Stimulated activated CD4-positive, alpha-beta T cell treated with anti-CD3 and anti-CD28 coated beads, Interleukin-2, amount 100 ng/mL, for 24 hours (primary cell): ENCODE measurements at places on chromosomes 12 and 14.
A peak's percentile ranks its signal among the peaks of the same experiment; 100 is the strongest.

GRCh38 chr14:24364841-24365240 is 3.1 kb upstream of the NFATC4 start:
- DNase-seq, result no peak

GRCh38 chr14:65927931-65928356 is 515.4 kb downstream of the FUT8 start:
- peak; percentile 79 for DNase-seq

DNA sequence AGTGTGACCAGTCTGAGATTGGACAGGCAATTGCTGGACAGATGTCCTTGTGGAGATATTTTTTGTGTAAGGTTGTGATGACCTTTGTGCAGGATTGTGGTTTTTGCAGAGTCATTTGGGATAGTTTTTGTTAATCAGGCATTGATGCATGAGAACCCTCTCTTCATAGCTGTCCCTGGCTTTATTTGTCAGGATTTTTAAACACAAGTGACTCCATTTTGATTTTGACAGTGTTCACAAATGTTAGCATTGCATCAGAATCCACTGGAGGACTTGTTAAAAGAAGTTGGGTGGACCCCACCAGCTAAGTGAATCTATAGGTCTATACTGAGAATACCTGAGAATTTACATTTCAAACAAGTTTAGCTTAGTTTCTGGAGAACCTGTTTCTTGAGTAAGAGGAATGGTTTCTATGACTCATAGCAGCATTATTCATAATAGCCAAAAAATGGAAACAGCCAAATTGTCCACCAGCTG is 11.8 kb downstream of the FNTB start:
- no peak for DNase-seq

GRCh38 chr14:62673014-62673755 is 372.1 kb downstream of the KCNH5 start:
- no peak for DNase-seq

- no peak for DNase-seq
Observed at GRCh38 chr14:100374270-100374669, 51.1 kb downstream of the SLC25A47 start.

DNA sequence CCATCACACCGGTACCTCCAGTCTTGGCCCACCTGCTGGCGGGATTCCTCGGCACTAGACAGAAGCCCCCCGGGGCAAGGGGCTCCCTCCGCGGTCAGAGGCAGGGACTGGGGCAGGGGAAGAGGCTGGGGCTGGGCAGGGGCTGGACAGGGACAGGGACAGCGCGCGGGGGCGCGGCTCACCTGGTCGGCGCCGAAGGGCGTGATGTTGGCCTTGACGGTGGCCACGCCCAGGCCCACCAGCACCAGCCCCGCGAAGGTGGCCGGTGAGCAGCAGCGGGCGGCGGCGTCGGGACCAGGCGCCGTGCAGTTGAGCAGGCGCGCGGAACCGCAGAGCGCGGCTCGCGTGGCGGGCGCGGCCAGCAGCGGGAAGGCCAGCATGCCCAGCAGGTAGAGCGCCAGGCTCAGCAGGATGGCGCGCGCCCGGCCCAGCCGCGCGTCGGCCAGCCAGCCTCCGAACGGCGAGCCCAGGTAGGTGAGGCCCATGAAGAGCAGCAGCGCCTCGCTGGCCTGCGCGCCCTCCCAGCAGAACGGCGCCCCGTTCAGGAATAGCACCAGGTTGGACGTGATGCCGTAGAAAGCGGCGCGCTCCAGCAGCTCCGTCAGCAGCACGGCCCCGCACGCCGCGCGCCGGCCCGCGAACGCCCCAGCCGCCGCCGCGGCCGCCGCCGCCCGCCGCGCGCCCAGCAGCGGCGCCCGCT is 392 bp downstream of the SLC15A4 start:
- peak; percentile 39 for DNase-seq

DNA sequence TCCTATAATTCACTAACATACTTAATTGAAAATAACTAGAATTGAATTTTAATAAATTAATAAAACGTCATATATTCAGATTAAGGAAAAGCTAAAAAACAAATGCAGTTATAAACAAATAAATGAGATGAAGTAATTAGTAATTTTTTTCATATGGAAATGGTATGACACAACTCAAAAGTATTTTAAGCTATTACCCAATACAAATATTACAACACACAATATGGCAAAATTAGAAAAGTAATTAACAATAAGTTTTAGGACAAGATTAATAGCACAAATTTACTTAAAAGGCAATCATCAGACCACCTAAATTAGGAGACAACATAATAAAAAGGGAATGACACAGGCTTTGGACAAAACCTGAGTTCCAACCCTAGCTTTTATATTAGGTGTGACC is 81.7 kb downstream of the EEA1 start:
- no peak for DNase-seq

GRCh38 chr12:26730481-26731350 is 102.3 kb downstream of the ITPR2 start:
- DNase-seq, result no peak

DNA sequence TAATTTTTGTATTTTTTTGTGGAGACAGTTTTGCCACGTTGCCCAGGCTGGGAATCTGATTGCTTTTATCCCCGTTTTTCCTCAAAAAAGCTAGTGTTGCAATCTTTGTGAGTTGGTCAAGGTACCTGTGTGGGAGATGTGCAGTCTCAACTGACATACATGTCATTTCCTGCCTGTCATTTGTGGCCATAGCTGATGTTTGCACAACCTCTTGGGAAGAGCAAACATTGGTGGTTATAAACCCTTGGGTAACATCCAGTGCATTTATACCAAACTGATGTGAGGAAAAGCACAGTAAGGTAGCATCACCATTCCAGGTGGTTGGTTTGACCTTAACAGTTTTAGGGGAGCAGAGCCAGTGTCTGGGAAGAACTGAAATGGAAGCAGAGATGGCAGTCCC is 54.7 kb downstream of the ATG14 start:
- no peak for DNase-seq

- no peak for DNase-seq
Observed at GRCh38 chr12:109222062-109222461, 87.0 kb downstream of the FOXN4 start.

DNA sequence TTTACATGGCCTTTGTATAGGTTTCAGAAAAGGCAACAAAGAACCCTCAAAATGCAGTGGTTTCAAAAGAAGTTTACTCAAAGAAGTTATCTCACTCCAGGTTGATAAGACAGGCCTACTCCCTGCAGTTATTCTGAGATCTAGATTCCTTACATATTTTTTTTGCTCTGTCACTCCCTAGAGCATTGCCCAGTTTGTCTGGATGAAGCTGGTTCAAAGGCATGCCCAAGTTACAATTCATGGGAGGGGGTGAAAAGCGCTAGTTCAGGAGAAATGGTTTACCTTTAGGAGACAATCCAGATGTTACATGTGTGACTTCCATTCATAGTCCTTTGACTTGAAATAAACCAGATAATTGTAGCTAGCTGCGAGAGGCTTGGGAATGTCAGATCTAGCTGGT is 115.0 kb downstream of the TPH2 start:
- no peak for DNase-seq

- no peak for DNase-seq
Observed at GRCh38 chr12:74801625-74802024, 264.0 kb downstream of the ATXN7L3B start.

DNA sequence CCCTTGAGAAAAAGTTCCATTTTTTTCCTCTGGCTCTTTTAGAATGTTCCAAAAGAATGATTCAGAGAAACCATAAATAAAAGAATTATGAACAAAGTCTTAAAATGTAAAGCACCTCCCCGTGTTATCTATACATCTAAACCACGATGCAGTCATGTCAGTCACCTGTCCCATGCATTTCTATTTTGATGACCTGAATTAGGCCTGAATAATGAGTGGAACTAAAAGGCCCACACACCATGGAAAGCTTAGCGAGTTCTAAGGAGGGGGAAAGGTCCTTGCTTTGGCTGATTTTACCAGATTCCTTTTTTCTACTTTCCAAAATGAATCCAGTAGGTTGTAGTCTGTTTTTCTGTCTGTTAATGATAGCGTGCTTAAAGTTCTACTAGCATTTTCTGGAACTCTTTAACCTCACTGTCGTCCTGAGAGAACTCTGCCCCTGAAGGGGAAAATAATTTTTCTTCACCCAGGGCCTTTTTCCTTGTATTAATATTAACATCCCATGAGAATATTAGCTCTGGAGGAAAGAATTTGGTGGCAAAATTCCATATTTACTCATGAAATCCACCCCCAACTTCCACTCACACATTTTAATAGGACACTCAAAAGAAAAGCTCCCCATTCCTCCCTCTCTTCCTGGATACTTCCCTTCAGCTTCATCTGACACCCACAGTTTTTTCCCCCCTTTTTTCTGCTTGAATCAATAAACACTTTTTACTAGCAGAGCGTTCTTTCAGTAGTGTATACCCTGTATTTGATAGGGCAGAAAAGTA is 266.3 kb upstream of the DIO2 start:
- no peak for DNase-seq

DNA sequence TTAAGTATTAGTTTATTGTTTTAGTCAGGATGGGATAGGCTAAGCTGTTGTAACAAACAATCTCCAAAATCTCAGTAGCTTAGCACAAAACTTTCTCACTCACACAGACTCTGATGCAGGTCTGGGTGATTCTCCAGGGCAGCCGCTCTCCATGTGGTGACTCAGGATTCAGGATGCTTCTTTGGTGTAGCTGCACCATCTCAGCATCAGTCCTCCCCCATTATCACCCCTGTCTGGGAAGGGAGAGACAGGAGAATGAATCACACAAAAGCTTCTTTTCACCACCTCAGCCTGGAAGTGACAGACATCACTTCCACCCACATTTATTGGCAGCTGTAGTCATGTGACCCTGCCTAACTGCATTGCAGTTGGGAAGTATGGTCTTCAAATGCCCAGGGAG is 142.3 kb downstream of the DICER1 start:
- no peak for DNase-seq

GRCh38 chr12:57852200-57852599 is 5.7 kb upstream of the CTDSP2 start:
- no peak for DNase-seq

GRCh38 chr12:124094733-124095132 is 121.7 kb downstream of the ZNF664 start:
- no peak for DNase-seq

GRCh38 chr14:102778338-102779083 is 1.3 kb downstream of the TRAF3 start:
- DNase-seq, result peak; percentile 47

DNA sequence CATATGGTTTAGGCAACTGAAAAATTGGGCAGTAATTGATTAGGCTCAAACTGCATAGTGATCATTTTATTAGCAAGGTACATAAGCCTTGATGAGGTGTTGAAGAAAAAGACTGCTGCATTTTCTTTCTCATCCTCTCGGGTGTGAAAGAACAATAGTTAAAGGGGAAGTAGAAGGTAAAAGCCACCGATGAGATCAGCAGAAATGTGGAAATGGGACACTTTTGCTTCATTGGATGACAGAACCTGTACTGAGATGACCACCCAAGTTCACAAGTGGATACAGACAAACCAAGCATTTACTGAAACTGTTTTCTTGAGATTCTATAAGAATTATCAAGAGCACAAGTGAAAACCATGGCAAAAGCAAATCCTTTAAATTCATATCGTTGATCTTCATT is 184.0 kb downstream of the TMX1 start:
- no peak for DNase-seq

GRCh38 chr12:106133136-106134087 is 5.3 kb downstream of the NUAK1 start:
- no peak for DNase-seq

GRCh38 chr12:53733051-53733806 is 6.0 kb upstream of the CALCOCO1 start:
- DNase-seq, result no peak

GRCh38 chr14:68779761-68780323 is 13.0 kb downstream of the ZFP36L1 start:
- peak; percentile 42 for DNase-seq

DNA sequence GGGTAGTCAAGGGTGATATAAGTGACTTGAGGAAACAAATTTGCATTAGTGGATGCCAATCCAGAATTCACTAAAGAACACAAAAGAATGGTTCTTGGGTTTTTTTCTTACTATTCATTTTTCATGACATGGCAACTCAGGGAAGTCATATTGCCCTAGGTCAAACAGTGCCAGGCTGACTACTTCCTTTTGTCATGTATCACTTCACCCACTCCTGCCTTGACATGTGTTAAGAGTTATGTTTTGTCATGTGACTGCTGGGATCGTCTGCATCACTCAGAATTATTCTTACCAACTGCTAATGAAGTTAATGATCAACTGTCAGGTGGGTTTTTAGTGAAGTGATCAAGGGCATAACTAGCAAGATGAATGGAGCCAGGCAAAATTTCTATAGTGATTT is 74.2 kb downstream of the PRORP start:
- DNase-seq, result no peak

- DNase-seq, result no peak
Observed at GRCh38 chr14:68482772-68483395, 310.0 kb downstream of the ZFP36L1 start.

DNA sequence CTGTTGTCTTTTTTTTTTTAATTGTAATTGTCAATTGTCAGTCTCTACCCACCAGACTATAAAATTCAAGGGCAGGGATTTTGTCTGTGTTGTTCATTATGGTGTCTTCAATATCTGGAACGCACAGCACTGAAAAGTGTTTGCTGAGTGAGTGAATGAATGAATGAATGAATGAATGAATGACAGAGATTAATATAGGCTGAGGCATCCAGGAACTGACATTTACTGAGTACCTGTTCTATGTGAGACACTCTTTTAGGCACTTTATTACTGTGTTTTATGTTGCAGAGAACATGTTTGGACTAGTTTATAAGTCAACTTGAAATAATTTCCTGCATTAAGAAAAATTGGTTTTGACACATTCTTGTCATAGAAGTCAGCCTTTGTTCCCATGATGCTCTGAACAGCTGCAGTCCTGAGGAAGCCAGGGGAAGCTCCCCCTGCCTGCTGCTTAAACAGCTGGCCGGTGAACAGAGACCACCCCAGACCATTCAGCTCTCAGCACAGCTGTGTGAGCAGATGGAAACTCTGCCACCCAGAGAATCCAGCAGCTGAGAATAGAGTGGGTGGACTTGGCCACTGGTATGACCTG is 160.7 kb upstream of the CCND2 start:
- no peak for DNase-seq

DNA sequence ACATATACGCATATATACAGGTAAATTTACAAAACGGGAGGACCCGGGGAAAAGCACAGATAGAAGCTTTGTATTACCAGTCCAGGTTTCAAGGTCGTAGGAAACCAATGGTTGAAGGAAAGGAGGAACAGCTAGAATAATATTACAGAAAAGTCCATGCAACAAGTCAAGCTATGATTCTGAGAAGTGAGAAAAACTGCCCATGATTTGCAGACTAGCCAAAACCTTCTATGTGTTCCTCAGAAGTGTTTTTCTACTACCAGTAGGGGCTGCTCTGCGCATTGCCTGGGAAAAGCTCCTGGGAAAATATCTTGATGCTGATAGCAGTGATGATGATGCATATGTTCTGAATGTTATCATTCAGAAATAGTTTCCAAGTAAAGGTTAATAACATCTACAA is 2.2 kb downstream of the PDZRN4 start:
- DNase-seq, result no peak

GRCh38 chr14:54901380-54902142 is 1.1 kb downstream of the GCH1 start:
- DNase-seq, result peak; percentile 17

- no peak for DNase-seq
Observed at GRCh38 chr12:71135812-71136176, 22.0 kb downstream of the TSPAN8 start.
